GM18507 (cell line): ENCODE measurements at places on chromosomes 5 and 9.

- DNase-seq: no peak
Measured at GRCh38 chr9:107681988-107682387, 192.4 kb upstream of the KLF4 start.

- no peak for DNase-seq
Measured at GRCh38 chr9:37025823-37026112, 8.3 kb downstream of the PAX5 start.

DNA sequence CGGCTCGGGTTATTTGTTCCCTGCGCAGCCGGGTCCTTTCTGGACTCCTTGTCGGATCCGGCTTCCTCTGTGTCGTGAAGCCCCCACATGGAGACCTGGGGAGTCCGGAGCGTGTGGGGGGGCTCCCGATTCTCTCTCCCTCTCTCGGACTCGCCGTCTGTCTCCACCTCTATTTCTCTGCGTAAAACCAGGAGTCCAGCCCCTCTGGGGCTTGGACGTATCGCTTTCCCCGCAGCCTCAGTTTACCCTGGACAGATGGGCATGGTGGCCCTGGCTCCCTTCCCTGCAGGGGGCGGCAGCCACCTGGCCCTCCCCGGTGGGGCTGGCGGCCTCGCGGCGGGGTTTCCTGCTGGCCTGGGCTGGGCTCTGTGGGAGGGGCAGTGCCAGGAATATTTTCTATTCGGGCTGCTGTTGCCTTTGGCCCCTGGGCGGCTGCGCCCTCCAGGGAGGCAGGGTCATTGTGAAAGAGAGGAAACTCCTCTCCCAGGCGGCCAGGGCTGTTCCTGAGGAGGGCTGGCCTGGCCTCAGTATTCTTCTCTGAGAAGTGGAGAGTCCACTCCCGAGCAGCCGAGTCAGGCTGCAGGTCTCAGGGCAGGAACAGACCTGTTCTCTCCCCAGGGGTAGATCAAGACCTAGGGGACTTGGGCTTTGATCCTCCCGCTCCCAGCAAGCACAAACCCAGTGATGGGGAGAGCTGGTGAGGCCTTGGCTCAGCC, 665 bp downstream of the ASS1 start:
- no peak for DNase-seq

GRCh38 chr5:149452665-149453617, 73.8 kb upstream of the IL17B start:
- DNase-seq: no peak

- DNase-seq: no peak
Measured at GRCh38 chr9:114837923-114838322, 32.1 kb upstream of the TNFSF15 start.

DNA sequence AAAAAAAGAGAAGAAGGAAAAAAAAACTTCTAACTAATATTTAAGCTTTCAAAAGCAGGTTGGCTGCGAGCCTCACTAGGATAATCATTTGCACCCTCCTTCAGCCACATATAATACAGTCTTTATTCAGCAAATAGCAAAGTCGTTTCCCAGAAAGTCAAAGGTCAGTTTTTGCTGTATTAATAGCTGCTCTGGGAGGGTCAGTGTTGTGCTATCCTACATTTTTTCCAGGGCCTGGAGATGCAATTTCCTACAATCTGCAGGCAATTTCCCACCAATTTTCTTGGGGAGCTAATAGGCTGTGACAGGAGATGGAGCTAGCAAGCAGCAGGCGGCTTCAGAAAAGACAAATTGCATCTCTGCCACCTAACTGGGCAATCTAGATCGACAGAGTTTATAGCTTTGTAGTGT, 136.8 kb downstream of the TLE1 start:
- DNase-seq: no peak

DNA sequence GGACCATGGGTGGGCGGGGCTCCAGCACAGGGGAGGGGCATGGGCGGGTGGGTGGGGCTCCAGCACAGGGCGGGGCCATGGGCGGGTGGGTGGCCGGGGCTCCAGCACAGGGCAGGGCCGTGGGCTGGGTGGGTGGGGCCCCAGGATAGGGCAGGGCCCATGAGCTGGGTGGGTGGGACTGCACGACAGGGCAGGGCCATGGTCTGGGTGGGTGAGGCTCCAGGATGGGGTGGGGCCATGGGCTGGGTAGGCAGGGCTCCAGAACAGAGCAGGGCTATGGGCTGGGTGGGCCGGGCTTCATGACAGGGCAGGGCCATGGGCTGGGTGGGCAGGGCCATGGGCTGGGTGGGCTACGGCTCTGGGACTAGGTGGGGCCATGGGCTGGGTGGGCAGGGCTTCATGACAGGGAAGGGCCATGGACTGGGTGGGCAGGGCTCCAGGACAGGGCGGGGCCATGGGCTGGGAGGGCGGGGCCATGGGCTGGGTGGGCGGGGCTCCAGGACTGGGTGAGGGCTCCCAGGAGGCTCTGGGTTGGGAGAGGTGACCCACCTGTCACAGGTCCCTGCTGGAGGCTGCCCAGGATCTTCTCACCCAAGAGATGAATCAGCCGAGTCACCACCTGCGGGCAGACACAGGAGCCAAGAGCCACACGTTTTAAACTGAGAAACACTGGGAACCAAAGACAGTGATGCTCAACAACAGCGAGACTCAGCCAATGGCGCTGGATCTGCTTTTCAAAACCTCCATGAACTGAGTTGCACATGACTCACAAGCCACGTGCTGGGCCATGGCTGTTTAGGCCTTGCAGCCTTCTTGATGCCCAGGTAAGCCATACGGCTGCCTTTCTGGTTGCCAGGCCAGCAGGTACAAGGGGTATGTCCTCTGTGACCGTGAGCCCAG, 33.6 kb upstream of the NSMF start:
- peak; percentile 46 for DNase-seq

- DNase-seq: no peak
Measured at GRCh38 chr5:176776141-176776865, 34.1 kb upstream of the UNC5A start.

GRCh38 chr5:36346896-36347690, 45.4 kb upstream of the RANBP3L start:
- no peak for DNase-seq

GRCh38 chr5:158968150-158968549, 131.6 kb downstream of the EBF1 start:
- no peak for DNase-seq

GRCh38 chr9:85377731-85378289, 363.9 kb downstream of the AGTPBP1 start:
- DNase-seq: no peak

DNA sequence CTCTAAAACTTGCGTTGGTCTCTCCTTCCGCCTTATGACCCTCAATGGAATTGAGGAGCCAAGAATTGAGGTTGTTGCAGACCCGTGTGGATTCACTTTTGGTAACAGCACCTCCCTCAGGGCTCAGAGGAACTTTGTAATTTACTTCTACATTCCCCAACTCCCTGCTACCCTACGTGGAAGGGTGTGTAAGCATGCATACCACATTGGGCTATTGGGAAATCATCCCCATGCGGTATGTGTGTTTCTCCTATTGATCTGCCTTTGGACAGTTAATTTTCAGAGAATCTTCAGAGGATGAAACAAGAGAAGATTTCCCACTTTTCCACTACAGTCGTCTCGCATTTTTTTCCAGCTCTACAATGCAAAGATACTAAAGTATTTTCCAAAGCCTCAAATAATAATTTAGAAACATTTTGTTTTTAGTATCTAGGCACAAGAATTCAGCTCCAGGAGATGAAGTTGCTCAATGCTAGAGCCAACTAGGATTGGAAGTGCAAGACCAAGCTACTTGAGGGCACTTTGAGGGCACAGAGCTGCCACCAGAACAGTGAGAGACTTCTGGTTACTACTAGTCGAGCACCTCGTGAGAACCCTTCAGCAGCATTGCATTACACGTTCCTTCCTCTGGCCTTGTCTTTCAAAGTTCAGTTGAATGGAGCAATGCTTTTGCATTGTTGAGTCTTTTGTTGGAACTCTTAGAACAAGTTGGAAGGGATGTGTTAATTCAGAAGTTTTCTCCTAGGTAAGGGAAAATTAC, 3.4 kb downstream of the C1QTNF3 start:
- DNase-seq: no peak

- DNase-seq: no peak
Measured at GRCh38 chr9:80369641-80370040, 797.9 kb downstream of the TLE4 start.

DNA sequence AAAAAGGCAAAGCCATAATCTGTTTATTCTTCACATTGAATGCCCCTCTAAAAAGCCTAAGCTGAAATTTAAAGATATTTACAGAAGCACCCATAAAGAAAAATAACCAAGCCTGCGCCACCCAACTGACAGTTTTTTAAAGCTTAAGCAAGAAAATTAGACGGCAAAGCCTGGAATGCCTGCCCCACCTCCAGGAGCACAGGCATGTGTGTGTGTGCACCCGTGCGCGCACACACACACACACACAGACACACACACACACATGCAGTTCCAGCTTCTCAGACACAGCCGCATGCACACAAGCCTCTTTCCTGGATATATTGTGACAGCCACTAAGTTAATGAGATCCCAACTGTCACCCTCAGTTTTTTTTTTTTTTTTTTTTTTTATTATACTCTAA, 88.2 kb downstream of the FRMD3 start:
- no peak for DNase-seq

GRCh38 chr5:138911441-138911840, 36.3 kb upstream of the LRRTM2 start:
- DNase-seq: no peak

GRCh38 chr5:112640546-112640945, 97.1 kb upstream of the APC start:
- DNase-seq: no peak

- no peak for DNase-seq
Measured at GRCh38 chr5:24831989-24832388, 187.2 kb upstream of the CDH10 start.

DNA sequence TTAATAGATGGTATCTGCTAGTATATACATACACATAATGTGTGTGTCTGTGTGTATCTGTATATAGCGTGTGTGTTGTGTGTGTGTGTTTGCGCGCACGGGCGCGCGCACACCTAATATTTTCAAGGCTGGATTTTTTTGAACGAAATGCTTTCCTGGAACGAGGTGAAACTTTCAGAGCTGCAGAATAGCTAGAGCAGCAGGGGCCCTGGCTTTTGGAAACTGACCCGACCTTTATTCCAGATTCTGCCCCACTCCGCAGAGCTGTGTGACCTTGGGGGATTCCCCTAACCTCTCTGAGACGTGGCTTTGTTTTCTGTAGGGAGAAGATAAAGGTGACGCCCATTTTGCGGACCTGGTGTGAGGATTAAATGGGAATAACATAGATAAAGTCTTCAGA, 757 bp downstream of the FXN start:
- no peak for DNase-seq

GRCh38 chr5:93886098-93886806, 144.9 kb upstream of the POU5F2 start:
- no peak for DNase-seq

GRCh38 chr5:95086927-95087815, 197.7 kb downstream of the MCTP1 start:
- no peak for DNase-seq

- no peak for DNase-seq
Measured at GRCh38 chr5:155181542-155181941, 168.0 kb downstream of the KIF4B start.

DNA sequence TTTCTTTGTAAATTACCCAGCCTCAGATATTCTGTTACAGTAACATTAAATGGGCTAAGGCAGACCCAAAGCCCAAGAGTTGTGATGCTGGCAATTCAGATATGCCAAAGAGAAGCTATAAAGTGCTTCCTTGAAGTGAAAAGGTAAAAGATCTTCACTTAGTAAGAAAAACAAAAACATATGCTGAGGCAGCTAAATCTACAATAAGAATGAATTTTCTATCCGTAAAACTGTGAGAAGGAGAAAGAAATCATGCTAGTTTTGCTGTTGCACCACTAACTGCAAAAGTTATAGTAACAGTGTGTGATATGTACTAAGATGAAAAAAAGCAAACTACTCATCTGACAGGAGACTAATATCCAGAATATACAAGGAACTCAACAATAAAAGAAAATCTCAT, 39.9 kb downstream of the FAM114A2 start:
- DNase-seq: no peak

- DNase-seq: no peak
Measured at GRCh38 chr9:120894321-120895148, 17.5 kb upstream of the PHF19 start.

GRCh38 chr5:122319897-122320296, 7.9 kb downstream of the SNCAIP start:
- no peak for DNase-seq

DNA sequence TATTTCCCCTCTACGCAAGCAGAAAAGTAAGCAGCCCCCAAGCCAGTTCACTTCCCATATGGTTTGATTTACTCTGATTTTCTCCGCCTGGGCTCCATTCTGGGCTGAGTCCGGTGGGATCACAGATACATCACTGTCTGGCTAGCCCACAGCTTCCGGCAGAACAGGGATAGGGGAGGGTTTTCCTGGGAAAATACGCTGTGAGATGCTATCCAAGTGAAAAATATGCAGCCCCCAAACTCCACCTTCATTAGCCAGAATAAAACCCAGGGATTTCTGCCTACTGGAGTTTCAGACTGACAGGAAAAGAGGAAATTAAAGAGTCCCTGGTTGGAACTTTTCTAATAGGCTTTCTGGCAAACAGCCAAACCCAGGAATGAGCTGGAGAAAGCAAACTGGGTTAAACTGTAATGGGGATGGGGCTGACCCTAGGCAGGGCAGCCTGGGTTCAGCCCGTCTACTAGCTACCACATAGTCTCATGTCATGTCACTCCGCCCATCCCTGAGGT, 16.9 kb upstream of the NIPAL4 start:
- no peak for DNase-seq

DNA sequence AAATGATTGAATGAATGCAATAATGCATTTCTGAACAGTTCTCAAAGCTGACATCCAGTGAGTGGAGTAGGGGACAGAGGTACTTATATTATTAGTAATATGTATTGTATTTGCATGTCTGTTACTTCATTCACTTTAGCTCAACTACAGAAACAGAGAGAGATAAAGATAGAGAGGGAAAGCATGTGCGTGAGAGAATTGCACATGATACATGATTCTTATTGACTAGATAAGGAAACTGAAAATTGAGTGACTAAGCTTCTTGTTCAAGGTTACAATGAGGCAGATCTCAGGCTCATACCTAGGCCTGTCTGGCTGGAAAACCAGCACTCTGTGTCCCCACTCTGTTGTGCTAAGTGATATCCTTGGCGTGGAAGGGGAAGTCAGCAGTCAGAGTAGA, 337.7 kb upstream of the KLF4 start:
- no peak for DNase-seq

- DNase-seq: no peak
Measured at GRCh38 chr5:124195411-124195810, 551.0 kb downstream of the ZNF608 start.

DNA sequence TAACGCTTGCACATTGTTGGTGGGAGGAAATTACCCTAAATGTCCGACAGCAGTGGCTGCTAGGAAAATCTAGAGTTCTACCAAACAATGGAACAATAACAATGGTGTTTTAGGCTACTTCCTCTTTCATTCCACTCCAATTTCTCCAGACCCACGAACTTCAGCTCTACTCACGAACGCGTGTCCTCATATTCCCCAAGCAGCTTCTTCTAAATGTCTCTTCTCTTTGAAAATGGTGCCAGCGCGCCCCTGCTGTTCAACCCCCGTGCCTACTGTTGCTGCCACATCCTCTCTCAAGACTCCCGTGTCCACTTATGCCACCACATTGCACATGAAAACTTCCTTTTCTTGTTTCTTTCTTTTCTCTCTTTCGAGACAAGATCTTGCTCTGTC, 25.6 kb downstream of the OR2V2 start:
- DNase-seq: no peak

GRCh38 chr9:136903041-136903554, 16.8 kb downstream of the TRAF2 start:
- DNase-seq: no peak

- no peak for DNase-seq
Measured at GRCh38 chr5:40774623-40775022, 18.9 kb upstream of the TTC33 start.

GRCh38 chr5:17218353-17219005, 1.0 kb downstream of the BASP1 start:
- no peak for DNase-seq
